ENCODE measurements at places on chromosomes 16 and 17.

GRCh38 chr17:67183531-67183930, 61.5 kb downstream of the HELZ start:
- no peak for DNase-seq
- no peaks in the 10 kb centered on the region for H3K4me1 ChIP-seq
- no peaks in the 10 kb centered on the region for H3K27me3 ChIP-seq
- no peak overlapping the region for H3K27ac ChIP-seq

GRCh38 chr17:10777890-10778289, 26.0 kb downstream of the TMEM238L start:
- H3K4me1 ChIP-seq = no peaks in the 10 kb centered on the region
- DNase-seq = no peak
- H3K4me3 ChIP-seq = no peak overlapping the region
- H3K27me3 ChIP-seq = no peaks in the 10 kb centered on the region
- no peak overlapping the region for H3K27ac ChIP-seq

DNA sequence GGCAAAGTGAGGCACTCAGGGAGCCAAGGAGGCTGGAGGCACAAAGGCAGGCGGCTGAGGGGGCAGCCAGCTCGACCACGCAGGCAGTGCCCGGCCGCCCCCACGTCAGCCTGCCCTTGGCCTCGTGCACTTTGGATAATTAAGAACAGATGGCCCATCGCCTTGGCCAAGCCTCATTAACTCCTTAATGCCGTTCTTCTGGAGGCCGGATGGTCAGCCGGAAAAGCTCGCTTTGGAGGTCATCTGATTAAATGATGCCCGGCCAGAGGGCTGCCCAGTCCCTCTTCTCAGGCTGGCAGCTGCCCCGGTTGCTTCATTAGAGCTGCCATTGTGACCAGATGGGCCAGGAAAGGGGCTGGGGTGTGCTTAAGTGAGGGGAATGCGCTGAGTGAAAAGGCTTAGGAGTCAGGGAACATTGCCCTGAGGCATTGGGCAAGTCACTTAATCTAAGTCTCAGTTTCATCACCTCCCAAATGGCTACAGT, 364.0 kb downstream of the NPIPA8 start:
- H3K27ac ChIP-seq = no peak overlapping the region
- no peak for DNase-seq
- no peaks in the 10 kb centered on the region for H3K36me3 ChIP-seq

- H3K4me1 ChIP-seq = peaks cover 8% of the 10 kb centered on the region
- H3K36me3 ChIP-seq = no peaks in the 10 kb centered on the region
- DNase-seq = no peak
Observed at GRCh38 chr16:11576427-11577289, 10.1 kb downstream of the LITAF start.

DNA sequence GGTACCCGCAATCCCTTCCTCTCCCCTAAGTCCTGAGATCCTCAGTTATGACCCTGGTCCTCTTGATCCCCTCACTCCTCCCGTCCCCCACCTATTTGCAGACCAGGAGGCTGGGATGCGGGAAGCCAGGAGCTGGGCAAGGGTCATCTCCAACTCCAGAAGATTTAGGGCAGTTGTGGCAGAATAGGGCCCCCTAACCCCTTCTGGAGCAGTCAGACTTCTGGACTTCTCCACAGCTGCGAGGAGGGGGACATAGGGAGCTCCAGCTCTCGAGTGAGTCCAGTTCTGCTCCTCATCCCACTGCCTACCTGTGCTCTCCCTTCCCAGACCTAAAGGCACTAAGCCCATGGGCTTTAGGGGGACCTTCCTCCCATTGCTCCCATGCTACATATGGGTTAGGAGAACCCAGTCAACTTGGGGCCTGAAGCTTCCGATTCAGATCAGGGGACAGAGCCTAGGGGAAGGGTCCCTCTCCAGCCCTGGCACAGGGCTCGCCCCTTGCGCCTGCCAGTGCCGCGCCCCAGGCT, 1.3 kb downstream of the WNK4 start:
- no peak overlapping the region for H3K27ac ChIP-seq
- no peak for DNase-seq
- H3K4me3 ChIP-seq = peak overlapping the region; percentile 48
- peaks cover 48% of the 10 kb centered on the region for H3K4me1 ChIP-seq
- H3K27me3 ChIP-seq = peaks cover 69% of the 10 kb centered on the region
- H3K36me3 ChIP-seq = peaks cover 22% of the 10 kb centered on the region

DNA sequence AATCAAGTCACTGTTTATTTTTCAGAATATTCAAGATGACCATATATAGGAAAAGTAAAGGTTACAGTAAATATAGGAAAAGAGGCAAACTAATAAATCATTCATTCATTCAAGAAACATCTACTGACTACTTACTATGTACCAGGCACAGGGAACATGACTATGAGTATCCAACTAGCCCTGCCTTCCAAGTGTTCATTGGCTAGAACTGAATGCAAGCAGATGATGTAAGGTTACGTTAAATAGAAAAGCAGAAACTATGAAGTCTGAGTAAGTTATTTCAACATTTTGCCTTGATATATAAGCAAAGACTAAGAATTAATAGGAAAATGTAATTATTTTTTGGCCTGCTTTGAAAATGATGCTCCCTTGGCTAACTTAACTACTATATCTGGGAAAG, 36.7 kb downstream of the SPAG9 start:
- peaks cover 5% of the 10 kb centered on the region for H3K36me3 ChIP-seq
- H3K27me3 ChIP-seq = no peaks in the 10 kb centered on the region
- H3K4me1 ChIP-seq = peaks cover 6% of the 10 kb centered on the region
- no peak overlapping the region for H3K4me3 ChIP-seq
- no peak overlapping the region for H3K27ac ChIP-seq

- H3K27ac ChIP-seq = no peak overlapping the region
- H3K36me3 ChIP-seq = peaks cover 24% of the 10 kb centered on the region
- H3K4me3 ChIP-seq = no peak overlapping the region
- H3K4me1 ChIP-seq = no peaks in the 10 kb centered on the region
Observed at GRCh38 chr17:58710948-58711552, 18.6 kb downstream of the RAD51C start.

DNA sequence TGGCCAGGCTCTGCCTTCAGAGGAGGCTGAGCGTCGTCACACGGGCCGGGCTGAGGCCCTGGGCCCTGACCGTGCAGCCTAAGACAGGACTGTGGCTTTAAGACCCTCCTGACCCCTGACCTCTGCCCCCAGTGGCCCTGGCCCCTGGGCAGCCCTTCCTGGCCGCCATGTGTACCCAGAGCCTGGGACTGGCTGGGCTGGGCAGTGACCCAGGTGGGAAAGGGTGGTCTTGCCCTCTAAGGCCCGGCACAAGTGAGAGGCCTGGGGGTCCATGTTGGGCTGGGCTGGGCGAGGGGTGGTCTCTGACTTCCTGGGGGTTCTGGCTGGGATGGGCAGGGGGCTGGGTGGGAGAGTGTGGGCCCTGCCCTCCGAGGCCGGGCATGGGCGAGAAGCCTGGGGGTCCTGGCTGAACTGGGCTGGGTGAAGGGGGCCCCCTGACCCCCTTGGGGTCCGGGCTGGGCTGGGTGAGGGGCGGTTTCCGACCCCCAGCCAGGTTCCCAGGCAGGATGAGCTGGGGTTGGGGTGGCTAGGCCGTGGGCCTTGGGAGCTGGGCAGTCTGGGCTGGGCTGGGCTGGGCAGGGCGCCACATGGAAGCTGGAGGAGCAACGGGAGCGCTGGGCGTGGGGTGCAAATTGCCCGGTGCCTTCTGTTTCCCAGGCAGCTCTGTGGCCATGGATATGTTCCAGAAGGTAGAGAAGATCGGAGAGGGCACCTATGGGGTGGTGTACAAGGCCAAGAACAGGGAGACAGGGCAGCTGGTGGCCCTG, at the start of gene CDK3:
Gene CDK3, plus strand, starts transcription at position 101 of the 767 bp plus-strand sequence. Its CDS starts 571 bp downstream, at position 672.
- peaks cover 11% of the 10 kb centered on the region for H3K4me1 ChIP-seq
- DNase-seq = no peak
- H3K27ac ChIP-seq = no peak within 1 kb of the TSS
- H3K36me3 ChIP-seq = peaks cover 56% of the 10 kb centered on the region

DNA sequence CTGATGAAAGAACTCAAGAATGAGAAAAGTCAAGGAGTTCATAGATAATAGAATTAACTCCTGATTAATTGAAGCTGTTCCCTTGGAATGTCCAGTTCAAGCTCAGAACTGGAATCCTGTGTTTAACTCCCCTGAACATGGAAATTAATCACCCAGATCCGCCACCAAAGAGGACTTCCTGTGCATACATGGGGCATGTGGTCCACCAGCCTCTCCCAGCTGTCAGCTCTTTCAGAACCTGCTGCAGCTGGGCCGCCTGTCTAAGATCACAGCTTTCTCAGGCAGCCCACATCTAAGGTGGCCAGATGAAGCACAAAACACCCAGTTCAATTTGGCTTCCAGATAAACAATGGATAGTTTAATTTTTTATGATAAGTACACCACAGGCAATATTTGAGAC, 203.7 kb upstream of the COX10 start:
- DNase-seq = no peak
- H3K4me1 ChIP-seq = peaks cover 9% of the 10 kb centered on the region
- H3K4me3 ChIP-seq = no peak overlapping the region
- H3K36me3 ChIP-seq = no peaks in the 10 kb centered on the region
- H3K27ac ChIP-seq = no peak overlapping the region
- no peaks in the 10 kb centered on the region for H3K27me3 ChIP-seq

GRCh38 chr17:44901411-44901921, 2.2 kb upstream of the EFTUD2 start:
- no peak overlapping the region for H3K27ac ChIP-seq
- DNase-seq = peak; percentile 12
- peaks cover 44% of the 10 kb centered on the region for H3K4me1 ChIP-seq
- H3K4me3 ChIP-seq = no peak overlapping the region
- H3K36me3 ChIP-seq = peaks cover 22% of the 10 kb centered on the region

Data from spinal cord (tissue), 10 donors.